Activated naive CD4-positive, alpha-beta T cell treated with Interleukin-2 at 50 U/mL for 16 hours (primary cell): ENCODE measurements at places on chromosomes 13 and 19.

GRCh38 chr19:39349326-39349725, 7.1 kb downstream of the SAMD4B start:
- no peak for DNase-seq

DNA sequence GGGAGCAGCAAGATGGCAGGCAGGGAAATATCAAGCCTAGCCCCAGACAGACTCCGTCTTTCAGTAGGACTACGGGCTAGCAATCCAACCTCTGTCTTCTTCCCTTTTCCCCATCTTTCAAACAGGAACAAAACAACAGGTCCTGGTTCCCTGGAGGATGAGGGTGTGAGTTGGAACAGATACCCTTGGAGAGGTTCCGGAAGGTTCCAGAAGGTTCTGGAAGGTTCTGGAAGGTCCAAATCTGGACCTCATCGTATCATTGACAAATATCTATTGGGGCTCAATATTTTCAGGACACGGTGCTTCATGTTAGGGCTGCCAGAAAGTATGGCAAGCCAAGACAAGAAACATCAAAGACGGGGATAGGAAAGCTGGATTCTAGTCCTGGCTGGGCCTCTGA, 28.5 kb upstream of the FEM1A start:
- DNase-seq = no peak

DNA sequence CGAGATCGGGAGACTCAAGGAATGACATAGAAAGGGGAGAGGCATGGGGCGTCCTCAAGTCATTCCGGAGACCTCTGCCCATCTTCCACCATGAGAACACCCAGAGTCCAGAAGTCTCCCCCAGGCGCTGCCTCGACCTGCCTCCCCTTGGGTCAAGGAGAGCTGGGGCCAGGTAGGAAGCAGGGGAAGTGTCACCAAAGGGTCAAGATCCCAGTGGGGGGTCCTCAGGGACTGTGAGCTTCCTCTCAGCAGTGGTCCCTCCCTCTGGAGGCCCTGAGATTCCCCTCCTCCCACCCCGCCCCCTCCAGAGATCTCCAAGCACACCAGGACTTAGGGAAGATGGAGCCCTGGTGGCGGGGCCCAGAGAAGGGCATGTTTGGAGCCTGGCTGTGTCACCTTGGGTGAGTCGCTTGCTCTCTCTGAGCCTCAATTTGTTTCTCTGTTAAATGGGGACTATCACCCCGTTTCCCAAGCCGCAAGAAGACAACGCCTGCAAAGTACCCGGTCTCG, 919 bp downstream of the DACT3 start:
- DNase-seq = no peak

- no peak for DNase-seq
Measured at GRCh38 chr13:93375491-93375890, 148.9 kb downstream of the GPC6 start.

GRCh38 chr13:78566631-78567030, 36.7 kb downstream of the POU4F1 start:
- no peak for DNase-seq

- peak; percentile 58 for DNase-seq
Measured at GRCh38 chr19:3692141-3693024, 7.9 kb downstream of the PIP5K1C start.

- no peak for DNase-seq
Measured at GRCh38 chr13:113820813-113821651, 42.8 kb downstream of the GAS6 start.

DNA sequence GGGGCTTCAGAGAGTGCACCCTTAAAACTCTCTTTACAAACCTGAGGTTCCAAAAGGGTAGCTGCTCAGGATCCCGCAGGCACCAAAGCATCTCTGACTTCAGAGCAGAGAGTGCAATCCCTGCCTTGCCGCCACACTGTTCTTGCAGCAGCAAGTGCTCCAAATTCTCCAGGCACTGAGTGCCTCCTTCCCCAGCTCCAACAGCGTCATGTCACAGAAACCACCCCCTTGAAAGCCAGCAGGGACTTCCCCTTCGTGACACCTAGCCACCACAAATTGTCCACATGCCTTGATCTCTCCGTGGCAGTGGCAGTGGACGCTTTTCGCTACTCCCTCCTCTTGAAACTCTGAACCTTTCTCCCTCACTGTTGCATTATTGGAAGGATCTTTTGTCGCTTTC, 39.9 kb downstream of the MBNL2 start:
- DNase-seq = peak; percentile 34

GRCh38 chr13:74047931-74048600, 86.1 kb downstream of the KLF12 start:
- no peak for DNase-seq

- no peak for DNase-seq
Measured at GRCh38 chr13:47673009-47673850, 327.8 kb downstream of the SUCLA2 start.

DNA sequence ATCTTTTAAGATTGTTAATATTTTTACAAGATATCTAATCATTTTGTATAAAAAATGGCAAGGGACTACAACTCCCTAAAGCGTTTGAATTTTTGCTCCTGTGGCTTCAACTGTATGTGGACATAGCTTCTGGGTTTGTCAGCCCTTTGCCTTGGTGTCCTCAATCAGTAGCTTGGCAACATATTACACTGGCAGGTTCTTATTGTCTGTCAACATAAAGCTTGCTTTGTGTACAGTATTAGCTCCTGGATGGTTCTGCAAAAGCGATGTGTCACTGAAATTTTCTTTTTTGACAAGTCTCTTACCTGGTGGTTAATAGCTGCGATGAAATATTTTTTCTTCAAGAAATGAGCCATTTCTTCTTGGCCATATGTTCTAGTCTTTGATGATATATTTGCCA, 190.0 kb downstream of the HS6ST3 start:
- DNase-seq = no peak

DNA sequence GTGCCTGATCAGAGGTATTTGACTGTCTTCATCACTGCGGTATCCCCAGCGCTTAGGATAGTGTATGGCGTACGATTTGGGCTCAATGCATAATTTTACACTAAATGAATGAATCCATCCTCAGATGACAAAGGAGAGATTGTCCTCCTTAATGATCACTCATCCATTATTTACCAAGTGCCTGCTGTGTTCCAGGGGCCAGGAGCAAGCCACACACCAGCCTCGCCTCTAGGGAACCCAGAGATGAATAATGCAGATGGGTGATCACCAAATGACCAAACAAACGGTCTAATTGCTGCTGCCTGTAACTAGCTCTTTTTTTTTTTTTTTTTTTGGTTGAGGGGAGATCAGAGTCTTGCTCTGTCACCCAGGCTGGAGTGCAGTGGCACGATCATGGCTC, 5.9 kb upstream of the GPR32 start:
- no peak for DNase-seq

GRCh38 chr13:50426927-50427326, 411.7 kb downstream of the KCNRG start:
- DNase-seq = no peak

GRCh38 chr19:11152318-11153062, 3.1 kb downstream of the SPC24 start:
- DNase-seq = no peak

DNA sequence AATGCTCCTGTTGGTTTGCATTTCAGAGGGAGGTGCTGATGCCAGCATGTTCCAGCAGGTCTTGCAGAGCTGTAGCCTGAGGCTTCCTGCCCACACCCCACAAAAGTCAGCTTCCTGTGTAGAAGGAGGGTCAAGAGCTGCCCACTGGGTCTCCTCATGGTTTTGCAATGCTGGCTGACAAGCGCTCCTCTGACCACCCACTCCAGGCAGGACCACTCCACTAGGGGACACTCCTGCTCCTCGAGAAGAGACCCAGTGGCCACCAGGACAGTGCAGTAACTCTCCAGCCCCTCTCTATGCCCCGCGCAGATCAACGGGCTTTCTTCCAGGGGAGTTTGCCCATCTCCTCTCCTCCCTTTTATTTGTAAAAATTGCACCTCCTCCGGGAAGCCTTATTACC, 72.9 kb upstream of the UQCRFS1 start:
- no peak for DNase-seq

GRCh38 chr13:41563984-41564365, 106.6 kb downstream of the RGCC start:
- no peak for DNase-seq

DNA sequence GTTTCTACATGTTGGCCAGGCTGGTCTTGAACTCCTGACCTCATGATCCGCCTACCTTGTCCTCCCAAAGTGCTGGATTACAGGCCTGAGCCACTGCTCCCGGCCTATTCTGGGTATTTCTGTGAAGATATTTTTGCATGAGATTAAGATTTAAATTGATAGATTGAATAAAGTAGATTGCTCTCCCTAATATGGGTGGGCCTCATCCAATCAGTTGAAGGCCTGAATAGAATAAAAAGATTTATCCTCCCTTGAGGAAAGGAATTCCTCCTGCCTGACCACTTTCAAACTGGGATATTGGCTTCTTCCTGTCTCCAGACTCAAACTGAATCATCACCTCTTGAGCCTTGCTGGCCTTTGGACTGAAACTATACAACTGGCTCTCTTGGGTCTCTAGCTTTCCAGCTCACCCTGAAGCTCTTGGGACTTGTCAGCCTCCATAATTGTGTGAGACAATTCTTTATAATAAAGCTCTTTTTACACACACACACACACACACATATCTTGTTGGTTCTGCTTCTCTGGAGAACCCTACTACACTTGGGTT, 36.1 kb upstream of the CXCL17 start:
- no peak for DNase-seq

DNA sequence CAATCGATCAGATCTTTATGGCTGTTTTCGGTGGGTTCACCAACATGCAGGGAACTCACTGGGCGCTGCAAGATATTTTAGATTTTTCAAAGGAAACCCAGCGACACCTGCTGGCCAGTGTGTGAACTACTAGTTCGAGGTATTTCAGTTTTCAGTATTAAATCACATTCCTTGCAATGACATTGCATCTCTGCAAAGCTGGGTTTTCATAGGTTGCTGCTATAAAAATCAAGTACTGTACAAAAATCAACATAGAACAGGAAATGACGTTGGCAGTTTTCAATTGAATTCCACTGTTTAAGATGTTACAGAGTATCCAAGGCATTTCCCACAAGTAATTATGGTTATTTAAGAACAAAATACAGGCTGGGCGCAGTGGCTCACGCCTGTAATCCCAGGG, 17.6 kb downstream of the LIG1 start:
- peak; percentile 74 for DNase-seq

DNA sequence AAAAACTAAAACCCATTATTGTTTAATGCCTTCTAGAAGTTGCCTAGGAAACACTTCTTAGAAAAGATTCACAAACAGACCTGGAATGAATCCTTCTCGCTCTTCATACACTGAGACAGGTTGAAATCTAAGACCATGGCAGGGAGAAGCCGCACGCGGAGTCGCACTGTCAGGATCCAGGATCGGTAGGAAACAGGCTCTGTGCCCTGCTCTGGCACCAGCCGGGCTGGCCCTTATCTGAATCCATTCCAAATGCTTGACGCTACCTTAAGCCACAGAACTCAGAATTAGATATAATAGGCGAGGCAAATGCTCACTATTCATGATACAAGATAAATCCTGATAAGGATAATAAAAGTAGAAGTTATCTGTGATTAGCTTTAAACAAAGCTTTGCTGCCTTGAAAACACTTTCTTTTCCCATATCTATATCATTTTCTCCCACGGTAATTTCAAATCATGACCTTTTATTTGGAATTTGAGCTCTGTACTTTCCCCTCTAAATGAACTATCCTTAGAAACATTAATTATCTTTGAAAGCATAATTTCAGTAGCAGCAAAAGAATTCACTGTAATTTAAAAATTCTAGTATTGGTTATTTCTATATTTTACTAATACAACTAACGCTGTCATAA, 385.6 kb downstream of the IRS2 start:
- no peak for DNase-seq

- no peak for DNase-seq
Measured at GRCh38 chr13:69648340-69649062, 459.1 kb upstream of the ATXN8OS start.

DNA sequence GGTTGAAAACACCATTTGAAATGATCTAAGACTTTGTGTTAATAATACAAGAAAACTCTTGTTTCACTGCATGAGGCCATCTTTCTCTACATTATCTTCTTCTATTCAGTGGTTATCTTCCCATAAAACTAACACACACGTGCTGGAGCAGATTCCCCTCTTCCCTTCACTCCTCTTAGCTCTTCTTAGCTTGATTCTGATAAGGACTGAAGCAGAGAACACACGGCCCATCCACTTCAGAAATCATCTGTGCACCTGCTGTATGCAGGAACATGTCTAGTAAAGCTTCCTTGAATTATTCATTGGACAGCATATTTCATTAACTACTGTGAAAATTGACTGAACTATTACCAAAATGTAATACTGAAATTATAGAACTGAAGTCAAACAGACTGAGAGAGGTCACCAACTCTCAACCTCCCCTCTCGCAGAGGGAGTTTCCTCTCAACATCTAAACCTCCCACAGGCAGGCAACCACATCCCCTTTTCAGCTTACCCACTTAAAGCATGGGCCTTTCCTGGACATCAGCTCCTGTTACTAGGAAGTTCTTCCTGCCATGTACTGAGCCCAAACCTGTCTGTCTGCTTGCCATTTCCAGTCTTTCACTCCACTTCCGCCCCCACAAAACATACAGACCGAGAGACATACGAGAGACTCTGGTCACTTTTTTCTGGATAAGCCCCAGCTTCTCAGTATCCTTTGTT, 113.9 kb downstream of the CRYL1 start:
- peak; percentile 44 for DNase-seq

- peak; percentile 37 for DNase-seq
Measured at GRCh38 chr19:40907968-40908735, 26.1 kb upstream of the CYP2A7 start.

GRCh38 chr13:75197803-75198202, 284.2 kb downstream of the TBC1D4 start:
- DNase-seq = no peak

DNA sequence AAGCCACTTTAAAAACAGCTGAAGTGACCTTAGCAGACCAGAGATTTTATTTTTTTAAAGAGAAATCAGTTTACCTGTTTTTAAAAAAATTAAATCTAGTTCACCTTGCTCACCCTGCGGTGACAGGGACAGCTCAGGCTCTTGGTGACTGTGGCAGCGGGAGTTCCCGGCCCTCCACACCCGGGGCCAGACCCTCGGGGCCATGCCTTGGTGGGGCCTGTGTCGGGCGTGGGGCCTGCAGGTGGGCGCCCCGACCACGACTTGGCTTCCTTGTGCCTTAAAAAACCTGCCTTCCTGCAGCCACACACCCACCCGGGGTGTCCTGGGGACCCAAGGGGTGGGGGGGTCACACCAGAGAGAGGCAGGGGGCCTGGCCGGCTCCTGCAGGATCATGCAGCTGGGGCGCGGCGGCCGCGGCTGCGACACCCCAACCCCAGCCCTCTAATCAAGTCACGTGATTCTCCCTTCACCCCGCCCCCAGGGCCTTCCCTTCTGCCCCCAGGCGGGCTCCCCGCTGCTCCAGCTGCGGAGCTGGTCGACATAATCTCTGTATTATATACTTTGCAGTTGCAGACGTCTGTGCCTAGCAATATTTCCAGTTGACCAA, 10.8 kb downstream of the PLPPR3 start:
- DNase-seq = no peak
